ENCODE measurements at places on chromosomes 1 and 21.

DNA sequence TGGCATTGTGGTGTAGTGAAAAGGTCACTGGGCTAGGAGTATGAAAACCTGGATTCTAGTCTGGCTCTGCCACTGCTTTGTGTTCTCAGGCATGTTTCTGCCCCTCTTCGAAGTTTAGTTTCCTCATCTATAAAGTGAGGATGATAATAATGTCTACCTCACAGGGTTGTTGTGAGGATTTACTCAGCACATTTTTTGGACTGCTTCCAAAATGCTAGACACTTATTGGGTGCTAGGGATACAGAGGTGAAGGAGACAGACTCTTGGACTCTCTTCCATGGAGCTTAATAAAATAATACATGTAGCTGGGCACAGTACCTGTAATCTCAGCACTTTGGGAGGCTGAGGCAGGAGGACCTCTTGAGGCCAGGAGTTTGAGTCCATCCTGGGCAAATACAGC lies 3.6 kb downstream of the KIF2C start:
- DNase-seq, result no peak

DNA sequence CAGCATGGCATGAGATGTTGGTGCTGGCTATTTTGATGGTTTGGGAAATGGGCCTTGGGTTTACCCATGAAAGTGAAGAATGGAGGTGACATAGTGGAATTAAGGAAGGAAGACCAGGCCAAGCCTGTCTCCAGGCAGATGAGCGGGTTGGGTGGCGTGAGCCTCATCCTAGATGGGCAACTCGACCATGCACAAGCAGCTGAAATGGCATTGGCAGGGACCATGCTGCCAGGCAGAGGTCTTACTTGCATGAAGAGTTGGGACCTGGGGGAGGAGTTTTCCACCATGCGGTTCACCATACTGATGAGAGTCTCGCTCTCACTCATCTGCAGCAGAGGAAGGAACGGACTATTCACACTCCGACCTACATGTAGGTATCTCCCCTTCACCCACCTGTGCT lies 37.5 kb upstream of the GOLT1A start:
- no peak for DNase-seq

GRCh38 chr1:18240906-18241305 lies 133.3 kb downstream of the IGSF21 start:
- DNase-seq, result no peak

GRCh38 chr1:114581335-114582287 lies at the start of gene BCAS2:
Gene BCAS2, minus strand, starts transcription at chr1:114581615. Its CDS starts 24 bp downstream, at chr1:114581591.
- peak; percentile 98 for DNase-seq

DNA sequence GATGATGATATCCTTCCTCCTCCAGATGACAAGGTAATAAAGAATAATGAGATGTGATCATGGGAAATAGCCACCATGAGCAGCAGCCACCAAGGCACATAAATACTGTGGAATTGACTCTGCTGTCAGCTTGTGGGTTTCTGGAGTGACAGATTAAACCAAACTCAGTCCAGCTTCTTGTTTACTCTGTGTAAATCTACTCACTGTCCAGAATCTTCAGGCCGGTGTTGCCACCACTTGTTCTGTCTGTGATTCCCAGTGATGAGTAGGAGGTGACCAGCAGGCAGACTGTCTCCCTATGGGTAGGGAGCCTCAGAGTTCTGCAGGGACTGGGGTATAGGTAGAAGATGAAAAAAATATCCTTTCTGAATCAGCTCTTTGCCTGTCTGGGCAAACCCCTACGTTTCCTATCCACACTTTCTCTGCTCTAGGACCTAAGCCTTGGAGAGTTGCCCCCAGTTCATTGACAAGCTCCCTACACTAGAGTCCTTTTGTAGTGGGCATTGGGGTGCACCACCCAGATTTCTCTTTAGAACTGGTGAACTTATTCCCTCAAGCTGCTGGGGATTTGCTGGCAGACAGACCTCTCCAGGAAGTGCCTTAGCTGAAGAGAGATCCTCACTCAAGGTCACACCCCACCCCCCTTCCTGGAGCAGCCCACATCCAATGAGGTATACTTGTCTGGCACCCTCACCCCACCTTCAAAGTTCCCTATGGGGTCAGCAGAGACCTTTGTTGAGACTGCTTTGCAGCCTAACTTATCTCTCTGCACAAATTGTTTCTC lies 47.6 kb downstream of the ATP1A1 start:
- no peak for DNase-seq

GRCh38 chr1:223248770-223249140 lies 105.7 kb upstream of the TLR5 start:
- DNase-seq, result peak; percentile 60

- DNase-seq, result peak; percentile 86
Observed at GRCh38 chr1:1307923-1308755, at the start of the genes ACAP3 and PUSL1. Gene ACAP3, minus strand, starts transcription at chr1:1307930. Its CDS starts 115 bp downstream, at chr1:1307815. Gene PUSL1, plus strand, starts transcription at chr1:1308597. Its CDS starts 47 bp downstream, at chr1:1308644.

DNA sequence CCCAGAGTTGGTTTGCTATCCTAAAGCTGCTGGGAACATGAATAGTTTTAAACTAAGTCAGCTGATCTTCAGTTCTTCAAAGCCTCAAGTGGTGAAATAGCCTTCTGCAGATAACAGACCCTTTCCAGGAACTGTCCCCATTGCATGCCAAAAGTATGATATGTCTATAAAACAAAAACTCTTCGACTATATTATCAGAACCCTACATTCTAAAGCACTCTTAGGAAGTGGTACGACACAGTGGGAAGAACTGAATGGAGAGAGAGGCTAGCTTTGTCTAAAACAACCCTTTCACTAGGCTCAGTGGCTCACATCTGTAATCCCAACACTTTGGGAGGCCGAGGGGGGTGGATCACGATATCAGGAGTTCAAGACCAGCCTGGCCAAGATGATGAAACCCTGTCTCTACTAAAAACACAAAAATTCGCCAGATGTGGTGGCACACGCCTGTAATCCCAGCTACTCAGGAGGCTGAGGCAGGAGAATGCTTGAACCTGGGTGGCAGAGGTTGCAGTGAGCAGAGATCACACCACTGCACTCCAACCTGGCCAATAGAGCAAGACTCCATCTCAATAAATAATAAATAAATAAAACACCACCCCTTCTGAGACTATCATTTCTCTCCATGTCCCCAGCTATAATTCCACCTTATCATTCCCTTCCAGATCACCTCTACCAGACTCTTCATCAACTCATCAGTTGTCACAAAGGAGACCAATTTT lies 2.2 kb upstream of the FRRS1 start:
- no peak for DNase-seq

GRCh38 chr1:168520052-168520751 lies 23.6 kb downstream of the XCL2 start:
- DNase-seq, result peak; percentile 53

DNA sequence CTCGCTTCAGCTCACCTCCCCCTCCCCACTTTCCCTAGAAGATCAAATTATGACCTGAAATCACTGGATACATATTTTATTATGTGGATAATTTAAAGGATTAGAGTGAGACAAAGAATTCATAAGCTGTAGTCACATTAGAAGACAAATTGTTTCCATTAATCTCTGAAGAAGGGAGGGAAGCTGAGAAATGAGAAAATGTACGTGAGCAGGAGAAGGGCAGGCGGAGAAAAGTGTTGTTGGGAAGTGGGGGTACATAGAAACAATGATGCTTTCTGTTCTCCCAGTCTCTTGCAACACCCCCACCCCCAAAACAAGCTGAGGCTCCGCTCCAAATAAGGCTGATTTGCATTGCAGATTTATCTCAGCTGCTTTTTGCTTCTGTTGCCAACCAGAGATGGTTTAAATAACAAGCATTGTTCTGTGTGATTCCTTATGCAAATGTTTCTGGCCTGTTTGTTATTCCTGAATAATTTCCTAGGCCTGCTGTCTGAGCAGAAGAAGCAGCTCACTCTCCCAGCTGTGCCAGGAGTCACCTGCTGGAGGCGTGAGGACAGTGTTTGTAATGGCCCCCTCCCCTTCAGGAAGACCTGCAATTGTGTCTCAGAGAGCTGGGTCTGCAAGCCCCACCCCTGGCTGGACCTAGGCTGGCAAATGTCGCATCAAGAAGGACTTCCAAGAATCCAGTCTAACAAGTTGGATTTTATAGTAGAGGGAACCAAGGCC lies 121.8 kb upstream of the TNR start:
- DNase-seq, result no peak

DNA sequence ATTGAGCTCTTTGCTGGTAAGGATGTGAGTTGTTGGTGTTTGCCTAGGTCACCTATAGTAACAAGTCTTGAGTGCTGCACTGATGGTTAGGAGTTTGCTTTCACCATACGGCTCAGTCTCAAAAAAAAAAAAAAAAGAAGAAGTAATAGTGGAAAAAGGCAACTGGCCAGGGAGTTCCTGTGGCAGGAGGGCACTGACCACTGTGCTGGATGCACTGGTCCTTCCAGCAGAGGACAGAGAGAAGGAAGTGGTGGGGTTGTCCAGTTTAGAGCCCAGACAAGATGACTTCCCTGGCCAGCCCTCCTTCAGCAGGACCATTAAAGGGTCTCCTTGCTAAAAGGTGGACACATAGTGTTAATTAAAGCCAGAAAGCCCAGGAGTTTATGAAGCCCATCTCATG lies 11.9 kb upstream of the PTCH2 start:
- DNase-seq, result no peak

DNA sequence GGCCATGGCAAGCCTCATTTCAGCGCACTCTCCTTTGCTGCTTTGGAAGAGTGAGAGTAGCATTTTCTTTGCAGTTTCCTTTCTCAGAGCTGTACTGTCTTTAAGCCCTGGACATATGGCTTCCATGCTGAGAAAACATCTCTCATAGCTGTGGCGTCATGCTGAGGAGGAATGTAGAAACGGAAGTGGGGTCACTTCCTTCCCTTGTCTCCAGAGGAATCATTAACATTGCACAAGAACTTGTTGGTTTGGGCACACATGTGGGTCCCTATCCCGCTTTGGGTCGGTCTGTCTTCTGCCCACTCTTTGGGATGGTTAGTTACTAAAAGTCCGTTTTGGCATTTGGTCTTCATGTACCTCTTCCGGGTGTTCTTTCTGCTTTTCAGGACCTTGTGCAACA lies 5.6 kb downstream of the MFN2 start:
- no peak for DNase-seq

Measured in activated CD4-positive, alpha-beta T cell treated with anti-CD3 and anti-CD28 coated beads, Interleukin-2, amount 10 ng/mL, durations not matched to agents 7 days and 5 days (primary cell).